ENCODE measurements at places on chromosomes 5 and 9.

DNA sequence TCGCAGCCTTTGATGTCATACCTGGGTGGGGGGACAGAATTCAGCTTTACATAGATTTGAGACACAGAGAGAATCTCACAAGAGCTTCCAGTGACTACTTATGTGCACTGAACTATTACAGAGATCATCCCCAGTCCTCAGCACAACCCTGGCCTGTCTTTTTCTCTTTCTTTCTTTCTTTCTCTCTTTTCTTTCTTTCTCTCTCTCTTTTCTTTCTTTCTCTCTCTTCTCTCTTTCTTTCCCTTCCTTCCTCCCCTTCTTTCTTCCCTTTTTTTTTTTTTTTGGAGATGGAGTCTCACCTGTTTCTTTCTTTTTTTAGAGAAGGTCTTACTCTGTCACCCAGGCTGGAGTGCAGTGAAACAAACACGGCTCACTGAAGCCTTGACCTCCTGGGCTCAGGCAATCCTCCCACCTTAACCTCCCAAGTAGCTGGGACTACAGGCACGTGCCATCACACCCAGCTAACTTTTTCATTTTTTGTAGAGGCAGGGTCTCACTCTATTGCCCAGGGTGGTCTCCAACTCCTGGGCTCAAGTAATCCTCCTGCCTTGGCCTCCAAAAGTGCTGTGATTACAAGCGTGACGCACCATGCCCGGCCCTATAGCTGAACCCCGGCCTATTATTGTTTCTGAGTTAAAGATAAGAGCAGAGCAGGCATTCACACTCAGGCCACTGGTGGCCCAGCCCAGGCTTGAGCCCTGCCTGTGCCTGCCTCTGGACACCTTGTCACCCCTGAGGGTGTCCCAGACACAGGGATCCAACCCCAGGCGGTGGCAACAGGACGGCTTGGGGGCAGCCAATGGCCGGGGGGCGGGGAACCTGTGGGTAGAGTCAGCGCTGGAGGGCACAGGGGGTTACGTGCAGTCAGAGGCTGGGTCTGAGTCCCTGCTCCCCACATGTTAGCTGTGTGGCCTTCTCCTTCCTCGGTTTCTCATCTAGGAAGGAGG, 4.3 kb downstream of the PIP5KL1 start:
- no peak for DNase-seq

DNA sequence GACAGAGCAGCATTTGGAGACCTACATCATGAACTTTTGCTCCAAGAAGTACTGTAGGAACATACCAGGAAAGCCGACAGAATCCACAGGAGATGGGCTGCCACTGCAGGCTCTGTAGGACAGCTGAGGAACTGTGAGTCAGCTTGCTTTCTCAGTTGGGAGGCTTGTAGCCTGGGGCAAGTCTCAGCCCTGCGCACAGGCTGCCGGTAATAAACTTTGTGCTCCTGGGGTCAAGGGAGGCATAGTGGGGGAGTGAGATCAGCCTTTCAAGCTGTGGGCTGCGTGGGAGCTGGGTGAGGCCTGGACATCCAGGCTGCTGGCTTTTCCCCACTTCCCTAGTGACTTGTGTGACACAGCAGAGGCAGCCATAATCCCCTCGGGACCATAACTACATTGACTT, 718.0 kb upstream of the CDH10 start:
- DNase-seq: no peak

GRCh38 chr9:22657713-22658112, 211.1 kb downstream of the DMRTA1 start:
- DNase-seq: no peak

- no peak for DNase-seq
These were observed 414.9 kb downstream of the CYLC2 start for GRCh38 chr9:103410059-103410458.

- DNase-seq: no peak
These were observed 409.6 kb downstream of the SH3GL2 start for GRCh38 chr9:17988489-17988888.
